IMR-90 (cell line): ENCODE measurements at places on chromosomes 3 and 15.
A peak's percentile ranks its signal among the peaks of the same experiment; 100 is the strongest.

DNA sequence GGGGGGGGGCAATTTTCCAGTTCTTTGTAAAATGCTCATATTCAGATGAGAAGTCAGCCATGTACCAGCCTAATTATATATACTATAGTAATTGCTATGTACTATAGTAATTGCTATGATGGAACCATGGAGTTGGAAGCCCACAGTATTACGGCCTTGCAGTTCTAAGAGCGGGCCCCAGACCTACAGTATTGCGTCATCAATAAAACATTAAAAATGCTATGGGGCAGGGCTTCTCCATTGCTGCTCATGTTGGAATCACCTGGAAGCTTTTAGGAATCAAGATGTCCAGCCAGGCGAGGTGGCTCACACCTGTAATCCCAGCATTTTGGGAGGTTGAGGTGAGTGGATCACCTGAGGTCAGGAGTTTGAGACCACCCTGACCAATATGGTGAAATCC lies 443.7 kb upstream of the GRM7 start:
- DNase-seq: no peak

- DNase-seq: no peak
Observed at GRCh38 chr3:139235192-139235591, 108.6 kb upstream of the MRPS22 start.

- no peak for DNase-seq
Observed at GRCh38 chr3:193842832-193843473, 249.9 kb downstream of the OPA1 start.

DNA sequence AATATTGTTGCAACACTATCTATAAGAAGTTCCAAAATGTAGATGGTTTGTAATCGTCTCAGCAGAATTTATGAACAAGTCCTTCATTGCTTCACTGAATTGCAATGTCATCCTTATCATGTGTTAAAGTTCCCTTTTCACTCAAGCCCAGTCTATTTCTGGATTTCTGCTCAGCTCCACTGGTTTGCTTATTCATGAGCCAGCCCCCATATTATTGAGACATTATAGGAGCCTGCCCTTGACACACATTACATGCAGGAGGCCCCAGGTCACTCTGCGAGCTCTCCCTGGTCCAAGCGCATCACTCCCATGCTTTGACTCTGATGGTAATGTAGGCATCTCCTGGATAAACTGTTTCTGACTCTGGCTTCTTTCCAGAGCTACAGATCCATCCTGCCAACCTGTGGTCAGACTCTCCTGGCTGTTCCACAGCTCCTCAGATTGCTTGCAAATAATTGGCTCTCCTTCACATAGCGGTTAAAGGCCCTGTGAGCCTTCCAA lies 56.9 kb downstream of the ABTB1 start:
- DNase-seq: peak; percentile 16

DNA sequence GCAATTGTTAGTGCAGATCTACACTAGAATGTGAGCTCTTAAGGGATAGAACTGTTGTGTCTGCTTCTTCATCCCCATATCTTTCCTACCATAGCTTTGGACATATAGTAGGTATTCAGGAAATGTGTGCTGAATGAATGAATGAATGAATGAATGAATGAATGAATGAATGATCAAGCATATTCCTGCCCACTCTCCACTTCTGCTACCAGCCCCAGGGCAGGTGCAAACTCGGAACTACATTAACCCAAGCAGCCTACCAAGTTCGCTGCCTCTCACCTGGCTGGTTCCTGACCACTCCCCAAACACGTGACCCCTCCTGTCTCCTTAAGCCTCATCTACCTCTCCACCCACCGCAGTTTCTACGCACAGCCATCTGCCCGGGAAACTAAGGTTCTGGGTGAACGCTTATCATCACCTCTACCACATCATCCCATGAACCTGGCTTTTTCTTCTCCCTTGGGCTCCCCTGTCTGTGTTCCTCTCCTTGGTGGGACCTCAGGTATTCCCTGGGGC lies 26.8 kb downstream of the PAQR5 start:
- DNase-seq: no peak
